ENCODE measurements at places on chromosomes 7 and 10.

DNA sequence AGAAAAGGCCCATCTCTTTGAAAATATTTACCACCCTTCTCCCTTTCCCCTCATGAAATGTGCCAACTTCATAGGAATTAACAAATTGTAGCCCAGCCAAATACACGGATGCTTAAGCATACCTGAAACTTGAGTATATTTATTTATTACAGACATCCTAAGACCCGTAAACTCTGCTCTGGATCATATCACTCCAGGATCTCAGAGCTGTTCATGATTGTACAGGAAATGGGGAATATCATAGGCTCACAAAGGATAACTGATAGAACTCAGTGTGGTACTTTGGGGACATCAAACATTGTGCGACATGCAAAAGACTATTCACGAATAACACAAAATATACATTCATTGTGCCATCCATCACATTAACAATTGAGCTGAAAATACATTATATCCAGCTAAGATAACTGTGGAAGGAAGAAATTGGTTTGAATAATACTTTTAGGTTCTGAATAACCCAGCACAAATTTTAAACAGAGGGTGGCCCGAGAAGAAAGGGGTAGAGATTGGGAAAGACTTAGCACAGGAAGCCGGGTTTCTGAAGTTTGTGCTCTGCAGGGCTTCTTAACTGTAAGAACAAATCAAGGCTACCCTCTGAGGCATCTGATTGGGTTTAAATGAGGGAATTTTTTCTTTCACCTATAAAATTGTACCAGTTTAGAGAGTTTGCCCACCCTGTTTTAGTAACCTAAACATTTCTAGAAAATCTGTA, 2.5 kb downstream of the HOXA1 start:
- DNase-seq: no peak

- DNase-seq: peak; percentile 80
Observed at GRCh38 chr7:44881610-44882009, 3.7 kb downstream of the PURB start.

GRCh38 chr7:28669330-28669729, 257.0 kb downstream of the CREB5 start:
- DNase-seq: no peak

DNA sequence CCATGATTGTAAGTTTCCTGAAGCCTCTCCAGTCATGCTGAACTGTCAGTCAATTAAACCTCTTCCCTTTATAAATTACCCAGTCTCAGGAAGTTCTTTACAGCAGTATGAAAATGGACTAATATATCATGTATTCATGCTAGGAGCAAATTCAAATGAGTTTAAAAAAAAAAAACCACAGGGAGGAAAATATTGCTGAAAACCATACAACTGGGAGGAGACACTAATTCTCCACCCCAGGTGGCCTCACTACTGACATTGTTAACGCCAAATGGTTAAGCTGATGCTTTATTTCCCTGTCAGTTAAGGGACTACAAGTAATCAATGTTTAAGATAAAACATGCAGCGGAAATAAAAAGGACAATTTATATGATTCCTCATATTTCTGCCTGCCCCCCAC, 55.1 kb downstream of the PDE1C start:
- no peak for DNase-seq

DNA sequence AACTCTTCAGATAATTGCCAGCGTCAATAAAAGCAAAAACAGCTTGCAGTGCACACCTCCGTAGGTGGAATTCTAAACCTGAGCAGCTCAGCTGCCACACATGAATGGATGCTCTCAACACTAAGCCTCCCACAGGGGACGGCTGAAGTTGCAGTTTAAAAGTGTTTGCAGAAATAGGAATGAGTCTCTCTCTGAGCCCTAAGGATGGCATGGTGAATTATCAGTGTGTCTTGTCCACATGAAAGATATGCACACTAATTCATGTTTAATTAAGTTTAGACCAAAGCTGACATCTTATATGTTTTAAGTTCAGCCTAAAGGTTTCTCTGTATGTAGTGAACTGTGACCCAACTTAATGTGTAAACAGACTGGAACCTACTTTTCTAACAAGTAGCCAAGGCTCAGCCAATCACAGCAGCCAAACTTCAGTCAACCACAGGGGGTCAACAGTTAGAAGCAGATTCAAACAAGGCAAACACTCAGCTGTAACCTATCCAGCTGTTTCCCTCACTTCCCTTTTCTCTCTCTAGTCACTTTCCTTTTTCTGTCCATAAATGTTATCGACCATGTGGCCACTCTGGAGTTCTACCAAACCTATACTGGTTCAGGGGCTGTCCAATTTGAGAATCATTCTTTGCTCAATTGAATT, 38.1 kb downstream of the CTTNBP2 start:
- DNase-seq: no peak

GRCh38 chr7:156255635-156256034, 384.9 kb upstream of the RNF32 start:
- no peak for DNase-seq

Measured in foreskin melanocyte (primary cell).